ENCODE measurements at places on chromosomes 11 and 22. TPM values are rescaled to one million over a fixed set of nuclear protein-coding genes. Genes with fewer than 3 reads are reported as not detected.
A peak's percentile ranks its signal among the peaks of the same experiment; 100 is the strongest.

DNA sequence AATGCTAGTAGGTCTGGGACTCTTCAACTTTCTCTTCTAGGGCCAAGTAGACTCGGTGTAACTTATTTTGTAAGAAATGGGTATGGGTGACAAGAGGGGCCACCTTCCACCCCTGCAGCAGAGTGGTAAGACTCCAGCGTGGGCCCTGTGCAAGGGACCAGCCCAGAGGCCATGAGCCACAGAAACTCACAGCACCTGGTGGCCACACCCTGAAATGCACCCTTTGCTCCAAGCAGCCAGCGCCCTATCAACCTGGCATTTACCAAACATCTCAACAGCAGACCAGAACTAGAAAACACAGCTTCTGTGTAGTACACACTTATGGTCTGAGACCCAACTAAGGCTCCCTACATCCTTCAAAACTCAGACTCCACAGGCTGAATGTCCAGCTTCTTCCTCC lies 5.7 kb downstream of the CDCA5 start:
- peak; percentile 59 for DNase-seq

- DNase-seq = no peak
Observed at GRCh38 chr11:11777897-11778296, 63.9 kb upstream of the USP47 start.

DNA sequence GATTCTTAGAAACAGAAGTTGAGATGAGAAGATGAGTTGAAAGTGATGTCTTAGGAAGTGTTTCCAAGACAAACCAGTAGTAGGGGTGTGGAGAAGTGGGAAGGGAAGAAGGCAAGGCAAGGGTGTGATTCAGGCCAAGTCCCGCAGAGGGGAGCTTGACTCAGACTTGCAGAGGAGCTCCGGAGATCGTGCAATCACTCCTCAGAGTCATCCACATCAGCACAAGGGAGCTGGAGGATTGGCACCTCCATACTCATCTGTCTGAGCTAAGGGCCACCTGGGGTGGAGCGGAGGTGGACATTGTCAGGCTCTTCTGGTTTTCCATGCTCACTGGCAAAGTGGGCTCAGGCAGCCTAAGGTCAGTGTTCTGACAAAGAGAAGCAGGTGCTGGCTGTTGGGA lies 44.4 kb downstream of the CHRDL2 start:
- DNase-seq = no peak

DNA sequence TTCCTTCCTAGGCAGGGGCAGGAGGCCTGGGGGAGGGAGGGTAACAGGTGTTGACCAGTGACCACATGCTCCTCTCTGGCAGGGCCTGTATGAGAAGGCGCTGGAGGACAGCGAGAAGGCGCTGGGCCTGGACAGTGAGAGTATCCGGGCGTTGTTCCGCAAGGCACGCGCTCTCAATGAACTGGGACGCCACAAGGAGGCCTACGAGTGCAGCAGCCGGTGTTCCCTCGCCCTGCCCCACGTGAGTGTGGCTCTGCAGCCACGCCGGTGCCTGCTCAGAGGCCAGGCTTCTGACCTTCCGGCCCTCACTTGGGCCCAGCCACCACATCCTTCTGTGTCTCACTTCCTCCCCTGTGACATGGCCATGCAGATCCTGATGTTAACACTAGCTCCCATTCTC lies 25.8 kb downstream of the ZC3H7B start:
- DNase-seq = no peak

DNA sequence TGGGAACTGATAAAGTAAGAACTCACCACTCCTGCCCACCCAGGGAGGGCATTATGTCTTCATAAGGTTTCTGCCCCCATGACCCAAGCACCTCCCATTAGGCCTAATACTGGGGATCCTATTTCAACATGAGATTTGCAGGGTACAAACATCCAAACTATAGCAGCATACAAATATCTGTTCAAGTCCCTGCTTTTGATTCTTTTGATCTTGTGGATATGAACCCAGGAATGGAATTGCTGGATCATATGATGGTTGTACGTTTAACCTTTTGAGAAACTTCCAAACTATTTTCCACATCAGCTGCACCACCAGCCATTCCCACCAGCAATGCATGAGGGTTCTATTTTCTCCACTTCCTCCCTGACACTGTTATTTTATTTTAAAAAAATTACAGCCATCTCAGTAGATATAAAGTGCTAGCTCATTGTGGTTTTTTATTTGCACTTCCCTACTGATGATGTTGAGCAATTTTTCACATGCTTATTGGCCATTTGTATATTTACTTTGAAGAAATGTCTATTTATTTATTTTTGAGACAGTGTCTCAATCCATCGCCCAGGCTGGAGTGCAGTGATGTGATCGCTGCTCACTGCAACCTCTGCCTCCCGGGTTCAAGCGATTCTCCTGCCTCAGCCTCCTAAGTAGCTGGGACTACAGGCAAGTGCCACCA lies 7.1 kb upstream of the ATG16L2 start:
- DNase-seq = no peak

DNA sequence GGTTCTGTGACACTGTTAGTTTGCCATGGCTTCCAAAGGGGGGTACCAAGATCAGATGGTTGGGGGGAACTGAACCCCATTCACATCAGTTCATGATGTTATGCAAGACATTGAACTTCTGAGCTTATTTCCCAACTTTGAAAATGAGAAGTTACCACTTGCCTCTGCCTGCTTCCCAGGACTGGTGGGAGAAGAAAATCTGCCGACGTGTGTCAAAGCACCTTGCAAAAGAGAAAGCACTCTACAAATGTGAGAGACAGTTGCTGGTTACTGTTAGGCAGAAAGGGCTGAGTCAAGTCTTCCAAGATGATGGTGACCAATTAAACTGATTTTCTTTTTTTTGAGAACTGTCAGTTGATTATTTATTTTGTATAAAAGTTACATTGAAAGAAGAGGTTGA lies 45.6 kb downstream of the SMCO4 start:
- no peak for DNase-seq

GRCh38 chr11:93849751-93850593 lies 446 bp downstream of the VSTM5 start:
- no peak for DNase-seq

DNA sequence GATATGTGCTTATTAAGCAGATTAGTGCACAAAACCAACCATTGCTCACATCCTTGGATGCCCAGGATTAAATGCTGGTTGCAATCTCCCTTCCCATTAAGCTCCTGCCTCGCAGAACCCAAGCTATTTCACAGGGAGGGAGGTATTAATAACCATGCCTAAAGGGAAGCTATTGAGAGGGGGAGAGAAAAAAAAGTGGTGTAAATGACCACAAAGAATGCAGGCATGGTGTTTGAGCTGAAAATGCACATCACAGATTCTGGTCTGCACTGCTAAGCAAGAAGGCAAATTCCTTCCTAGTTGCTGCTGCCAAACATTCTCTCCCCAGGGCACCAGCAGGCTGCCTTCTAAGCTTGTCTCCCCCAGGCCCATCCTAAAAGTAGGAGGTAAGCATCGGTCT lies 92.0 kb upstream of the ISX start:
- DNase-seq = no peak

DNA sequence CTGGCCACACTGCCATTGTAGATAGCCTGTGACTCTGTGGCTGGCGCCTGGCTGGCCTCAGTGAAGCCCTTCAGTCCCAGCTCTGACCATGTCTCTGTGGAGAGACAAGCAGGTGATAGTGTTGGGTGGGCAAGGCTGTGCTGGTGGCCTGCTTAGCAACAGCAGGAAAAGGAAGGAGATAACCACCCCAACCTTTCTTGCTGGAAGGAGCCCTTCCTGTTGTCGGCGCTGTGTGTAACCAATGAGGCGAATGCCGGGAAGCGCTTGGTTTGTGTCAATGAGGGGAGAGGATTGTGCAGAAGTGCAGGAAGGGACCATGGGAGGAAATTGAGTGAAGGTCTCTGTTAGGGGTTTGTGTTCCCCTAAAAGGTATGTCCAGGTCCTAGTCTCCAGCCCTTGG lies 27.3 kb downstream of the PARVB start:
- no peak for DNase-seq

DNA sequence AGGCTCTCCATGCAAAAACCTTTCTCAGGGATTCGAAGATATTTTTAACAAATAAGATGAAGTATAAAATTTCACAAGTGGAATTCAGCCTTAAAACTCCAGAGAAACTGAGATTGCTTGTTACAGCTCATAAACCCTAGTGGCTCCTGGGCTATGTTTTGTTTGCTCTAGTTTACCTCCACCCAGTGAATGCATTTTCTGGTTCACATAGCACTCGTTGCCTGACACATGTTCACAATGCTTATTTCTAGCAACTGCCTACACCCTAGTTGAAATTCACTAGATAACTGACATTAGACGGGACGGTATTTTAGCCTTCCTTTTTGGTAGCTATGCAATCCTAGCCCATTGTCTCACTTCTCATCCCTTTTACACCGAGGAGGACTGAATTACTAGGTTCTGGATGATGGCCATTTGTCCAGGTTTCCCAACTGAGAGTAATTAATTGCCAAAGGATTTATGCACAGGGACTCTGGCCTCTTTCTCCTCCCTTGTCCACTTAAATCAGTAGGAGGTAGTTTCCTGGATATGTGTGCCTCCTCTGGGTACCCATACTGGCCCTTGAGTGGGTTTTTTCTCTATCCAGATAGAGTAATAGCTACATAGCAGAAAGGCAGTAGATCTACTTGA lies 951.6 kb downstream of the DLG2 start:
- no peak for DNase-seq

DNA sequence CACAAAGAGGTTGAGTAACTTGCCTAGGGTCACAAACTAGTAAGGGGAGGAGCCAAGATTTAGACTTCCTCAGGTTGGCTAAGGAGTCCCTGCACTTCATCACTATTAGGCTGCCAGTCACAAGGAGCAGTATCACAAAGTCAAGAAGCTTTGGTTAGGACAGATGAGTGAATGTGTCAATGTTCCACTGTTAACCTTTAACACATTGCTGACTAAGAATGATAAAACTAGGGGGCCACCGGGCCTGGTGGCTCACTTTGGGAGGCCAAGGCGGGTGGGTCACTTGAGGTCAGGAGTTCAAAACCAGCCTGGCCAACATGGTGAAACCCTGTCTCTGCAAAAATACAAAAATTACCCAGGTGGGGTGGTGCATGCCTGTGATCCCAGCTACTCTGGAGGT lies 32.0 kb downstream of the TMEM123 start:
- DNase-seq = no peak

- no peak for DNase-seq
Observed at GRCh38 chr11:73729594-73730206, 31.2 kb downstream of the RAB6A start.

DNA sequence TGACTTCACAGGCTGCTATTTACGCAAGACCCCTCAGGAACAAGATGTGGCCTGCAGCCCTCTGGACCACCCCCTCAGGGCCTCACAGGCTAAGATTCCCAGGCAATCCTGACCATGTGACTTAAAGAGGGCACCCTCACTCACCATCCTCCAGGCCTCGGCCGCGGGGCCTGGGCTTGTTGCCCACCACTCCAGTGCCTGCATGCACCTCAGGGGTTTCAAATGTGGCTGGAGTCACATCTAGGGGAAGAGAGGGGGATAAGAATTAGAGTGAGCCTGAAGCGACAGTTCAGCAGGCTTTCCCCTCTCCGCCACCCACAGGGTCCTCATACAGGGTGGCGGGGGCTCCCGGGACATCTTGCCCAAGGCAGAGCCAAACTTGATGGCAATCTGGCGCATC lies 2.1 kb downstream of the ESS2 start:
- DNase-seq = no peak

GRCh38 chr11:117662255-117662654 lies 134.8 kb downstream of the DSCAML1 start:
- DNase-seq = no peak

The RFPL1 gene
- not detected for polyA plus RNA-seq

The INPP5J gene
- polyA plus RNA-seq = not detected

The GLYATL1B gene
- not detected for polyA plus RNA-seq

The SYT13 gene
- not detected for polyA plus RNA-seq

The SMIM35 gene
- polyA plus RNA-seq = 0.60 TPM

The CRYBB3 gene
- not detected for polyA plus RNA-seq

The CCDC87 gene
- not detected for polyA plus RNA-seq

Data from naive thymus-derived CD8-positive, alpha-beta T cell (primary cell).